Fibroblast of skin of abdomen (primary cell): ENCODE measurements at places on chromosomes 3 and 15.

DNA sequence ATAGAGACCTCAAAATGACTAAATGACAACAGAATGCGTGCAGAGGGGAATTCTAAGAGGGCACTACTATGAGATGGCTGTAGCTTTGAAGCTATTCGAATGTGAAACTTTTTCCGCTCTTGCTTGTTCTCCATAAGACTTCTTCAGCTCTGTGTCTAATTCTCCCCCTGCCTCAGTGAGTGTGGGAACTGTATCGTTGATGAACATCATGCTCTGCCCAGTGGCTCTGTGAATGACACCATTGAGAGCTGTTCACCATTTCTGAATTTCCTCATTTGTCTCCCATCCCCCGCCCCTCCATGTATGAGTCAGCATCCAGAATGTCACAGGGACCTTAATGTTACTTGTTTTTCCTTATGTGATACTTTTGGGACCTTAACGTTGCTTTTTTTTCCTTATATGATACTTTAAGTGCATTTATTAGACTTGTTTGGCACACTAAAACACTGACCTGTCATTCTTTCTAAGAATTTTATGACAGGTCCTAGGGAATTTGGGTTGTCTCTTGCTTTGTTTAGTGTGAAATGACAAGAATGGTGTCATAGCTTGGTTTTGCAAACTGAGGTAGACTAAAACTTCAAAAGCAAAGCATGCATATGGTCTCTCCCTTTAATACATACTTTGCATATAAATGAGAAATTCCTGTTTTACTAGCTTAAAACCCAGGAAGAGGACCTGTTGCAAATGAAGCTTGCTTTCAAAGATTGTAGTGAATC, 99.6 kb downstream of the FNDC3B start:
- DNase-seq: peak; percentile 31

DNA sequence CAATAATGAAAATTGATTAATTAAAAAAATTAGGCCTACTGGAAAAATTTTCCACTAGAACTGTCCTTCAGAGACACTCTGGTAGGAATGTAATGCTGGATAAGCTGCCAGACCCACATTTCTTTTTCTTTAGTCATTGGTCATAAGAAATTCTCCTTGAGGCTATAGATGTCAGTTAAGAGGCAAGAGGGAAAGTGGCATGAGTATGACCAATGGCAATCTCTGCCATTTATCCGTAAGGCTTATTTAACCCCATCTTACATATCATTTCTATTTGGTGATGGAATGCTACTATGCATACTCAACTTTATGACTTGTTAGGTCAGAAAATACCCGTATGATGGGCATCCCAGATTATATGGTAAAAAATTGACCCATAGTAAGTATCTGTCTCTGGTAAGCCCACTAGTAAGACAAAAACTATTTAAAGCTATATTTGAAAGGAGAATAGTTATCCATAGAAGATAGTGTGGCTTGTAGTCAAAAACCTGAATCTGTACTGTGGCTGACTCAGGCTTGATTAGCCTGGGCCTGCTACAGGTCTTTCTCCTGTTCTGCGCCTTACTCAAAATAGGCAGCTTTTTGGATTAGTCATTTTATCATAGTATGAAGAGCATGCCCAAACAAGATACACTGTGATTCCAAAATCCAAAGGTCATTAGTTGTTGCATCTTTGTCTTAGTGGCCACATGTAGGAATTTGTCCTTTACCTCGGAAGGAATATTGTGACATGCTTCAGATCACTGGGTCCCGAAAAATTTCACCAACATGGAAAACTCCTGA, 314.7 kb downstream of the PYDC2 start:
- DNase-seq: peak; percentile 67

- DNase-seq: no peak
Measured at GRCh38 chr3:88311826-88312225, 162.1 kb downstream of the C3orf38 start.

- no peak for DNase-seq
Measured at GRCh38 chr3:139572847-139573672, 33.5 kb upstream of the RBP1 start.

DNA sequence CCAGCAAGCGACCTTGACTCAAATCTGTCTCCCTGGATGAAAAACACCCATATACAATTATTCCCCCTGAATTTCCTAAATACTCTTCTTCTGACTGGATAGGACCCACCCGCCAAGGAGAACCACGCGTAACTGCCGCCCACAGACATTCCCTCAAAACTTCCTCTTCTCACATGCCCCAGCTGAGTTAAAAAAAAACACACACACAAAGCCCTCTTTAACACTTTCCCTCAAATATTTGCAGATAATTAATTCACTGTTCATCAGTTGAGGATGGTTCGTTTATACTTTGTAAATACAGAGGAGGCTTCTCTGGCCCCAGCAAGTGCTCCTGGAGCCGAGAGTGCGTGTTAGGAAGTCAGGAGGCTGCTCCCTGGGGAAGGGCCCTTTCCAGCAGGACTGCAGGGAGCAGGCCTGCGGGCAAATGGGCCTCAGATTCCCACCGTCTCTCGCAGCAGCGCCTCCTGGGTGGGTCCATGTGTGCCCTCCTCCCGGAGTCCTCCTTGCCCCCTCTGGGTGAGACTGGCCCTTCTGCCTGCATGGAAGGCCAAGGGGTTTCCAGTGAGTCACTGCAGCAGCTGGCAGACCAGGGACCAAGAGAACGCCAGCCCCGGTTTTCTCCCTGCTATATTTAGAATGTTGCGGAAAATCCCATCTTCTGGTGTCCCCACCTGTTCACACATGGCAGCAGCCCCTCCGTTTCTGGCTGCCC, 46.8 kb downstream of the MGLL start:
- peak; percentile 76 for DNase-seq

- no peak for DNase-seq
Measured at GRCh38 chr15:76234337-76234889, 76.9 kb downstream of the ETFA start.

GRCh38 chr3:9957214-9957613, 5.0 kb upstream of the PRRT3 start:
- no peak for DNase-seq

GRCh38 chr15:65533057-65533756, 2.9 kb downstream of the HACD3 start:
- no peak for DNase-seq

- DNase-seq: no peak
Measured at GRCh38 chr3:44045476-44046275, 196.0 kb upstream of the TOPAZ1 start.

GRCh38 chr15:42911058-42911592, 9.5 kb downstream of the TTBK2 start:
- DNase-seq: peak; percentile 75

DNA sequence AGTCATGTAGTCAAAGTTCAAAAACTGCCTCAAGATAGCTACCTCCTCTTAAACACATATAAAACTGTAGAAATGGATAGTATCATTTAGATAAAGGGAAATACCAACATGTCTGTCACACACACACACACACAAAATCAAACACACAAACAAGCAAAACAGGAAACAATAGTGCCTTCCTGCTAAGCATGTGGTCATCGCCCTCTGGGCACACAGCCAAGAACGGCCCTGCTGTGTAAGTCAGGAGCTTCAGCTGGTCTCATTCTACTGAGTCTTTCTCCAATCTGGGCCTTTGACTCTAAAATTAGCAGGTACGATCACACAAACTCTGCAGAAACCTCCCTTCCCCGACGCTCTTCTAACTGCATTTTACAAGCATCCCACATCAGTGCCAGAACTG, 272.2 kb upstream of the CHRNA7 start:
- DNase-seq: peak; percentile 7

GRCh38 chr3:94928921-94929320, 866.1 kb downstream of the NSUN3 start:
- DNase-seq: peak; percentile 69

GRCh38 chr3:17672506-17672905, 69.9 kb downstream of the TBC1D5 start:
- DNase-seq: peak; percentile 12

- DNase-seq: peak; percentile 21
Measured at GRCh38 chr15:89332446-89332845, 2.2 kb downstream of the POLG start.

- DNase-seq: no peak
Measured at GRCh38 chr15:89413877-89414276, 79.3 kb upstream of the POLG start.

DNA sequence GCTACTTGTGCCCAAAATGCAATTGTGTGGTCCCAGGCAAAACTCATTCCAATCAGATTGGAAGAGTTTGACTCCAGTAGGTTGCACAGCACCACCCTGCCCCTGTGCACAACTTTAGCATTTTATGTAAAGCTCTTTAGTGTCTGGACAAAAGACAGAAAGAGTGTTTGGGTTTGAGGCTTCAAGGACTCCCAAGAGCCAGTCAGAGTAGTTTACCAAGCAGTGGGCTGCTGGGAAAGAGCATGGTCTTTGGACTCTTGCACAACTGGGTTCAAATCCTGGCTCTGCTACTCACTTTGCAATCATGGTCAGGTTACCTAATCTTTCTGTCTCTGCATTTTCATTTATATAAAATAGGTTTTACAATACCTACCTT, 75.8 kb upstream of the UMPS start:
- DNase-seq: no peak

GRCh38 chr3:18789734-18790133, 358.6 kb upstream of the KCNH8 start:
- no peak for DNase-seq

DNA sequence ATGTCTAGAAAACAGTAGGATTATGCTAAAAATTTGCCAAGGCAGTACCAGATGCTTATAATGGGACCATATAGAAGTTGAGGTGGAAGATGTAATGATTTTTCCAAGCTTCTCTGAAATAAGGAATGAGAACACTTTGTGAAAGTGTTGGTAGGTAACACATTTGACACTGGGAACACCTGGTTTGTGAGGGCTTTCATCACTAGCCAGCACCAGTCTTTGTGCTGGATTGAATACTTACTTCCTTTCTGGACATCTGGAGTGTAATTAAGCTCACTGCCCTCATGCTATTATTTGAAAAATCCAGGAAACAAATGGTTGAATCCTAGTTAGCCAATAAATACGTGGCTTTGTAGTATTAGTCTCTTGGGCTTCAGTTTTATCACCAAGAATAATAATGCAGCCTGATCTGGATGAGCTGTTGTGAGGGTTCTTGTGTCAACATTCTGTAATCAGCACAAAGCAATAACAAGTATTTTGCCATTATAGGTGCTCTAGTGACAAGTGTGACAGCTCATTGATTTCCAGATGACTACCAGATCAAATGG, 12.9 kb downstream of the CCDC80 start:
- no peak for DNase-seq
